Breast epithelium (tissue), 4 donors: ENCODE measurements at places on chromosomes 3 and 15. TPM values are rescaled to one million over a fixed set of nuclear protein-coding genes. Genes with fewer than 3 reads are reported as not detected.

DNA sequence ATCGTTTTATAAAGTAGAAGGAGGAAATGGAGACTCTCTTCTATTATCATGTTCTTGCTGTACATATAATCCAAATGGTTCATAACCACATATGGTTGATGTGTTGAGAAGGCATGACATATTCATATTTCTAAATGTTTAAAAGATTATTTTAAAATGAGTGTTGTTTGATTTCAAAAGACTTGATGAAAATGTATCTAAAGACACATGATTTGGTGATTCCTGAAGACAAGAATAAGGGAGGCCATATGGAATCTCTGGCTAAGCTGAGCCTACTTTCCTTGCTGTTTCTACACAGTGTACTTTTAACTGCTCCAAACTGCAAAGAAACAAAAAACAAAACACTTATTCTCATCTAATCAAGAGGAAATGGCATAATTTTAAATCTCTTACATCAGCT lies 23.0 kb upstream of the GYG1 start:
- H3K4me1 ChIP-seq = no peaks in the 10 kb centered on the region
- no peak overlapping the region for H3K27ac ChIP-seq
- no peaks in the 10 kb centered on the region for H3K36me3 ChIP-seq

DNA sequence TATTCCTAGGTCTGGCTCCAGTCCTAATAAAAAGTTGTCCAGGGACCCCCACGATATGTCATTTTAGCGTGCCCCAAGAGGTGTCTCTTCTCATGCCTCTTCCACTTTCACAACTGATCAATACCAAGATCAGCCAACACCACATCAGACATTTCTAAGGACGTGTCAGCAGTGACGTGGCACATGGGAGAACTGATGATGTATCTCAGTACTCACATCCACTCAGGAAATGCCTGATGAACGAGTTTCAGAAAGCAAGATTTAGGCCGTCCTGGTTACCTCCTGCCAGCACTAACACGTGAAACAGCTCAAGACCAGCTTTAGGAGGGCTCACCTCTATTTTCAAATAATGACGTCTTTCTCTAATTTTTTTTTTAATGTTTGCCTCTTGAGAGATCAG lies 19.6 kb downstream of the VGLL4 start:
- H3K27ac ChIP-seq = peak overlapping the region; percentile 33
- no peaks in the 10 kb centered on the region for H3K4me1 ChIP-seq
- H3K4me3 ChIP-seq = no peak overlapping the region
- DNase-seq = no peak
- no peaks in the 10 kb centered on the region for H3K27me3 ChIP-seq

GRCh38 chr3:146156095-146156494 lies 4.9 kb downstream of the PLOD2 start:
- H3K27me3 ChIP-seq = no peaks in the 10 kb centered on the region
- H3K36me3 ChIP-seq = no peaks in the 10 kb centered on the region
- peak overlapping the region; percentile 65 for H3K27ac ChIP-seq
- H3K4me1 ChIP-seq = peaks cover 12% of the 10 kb centered on the region
- no peak for DNase-seq
- no peak overlapping the region for H3K4me3 ChIP-seq

DNA sequence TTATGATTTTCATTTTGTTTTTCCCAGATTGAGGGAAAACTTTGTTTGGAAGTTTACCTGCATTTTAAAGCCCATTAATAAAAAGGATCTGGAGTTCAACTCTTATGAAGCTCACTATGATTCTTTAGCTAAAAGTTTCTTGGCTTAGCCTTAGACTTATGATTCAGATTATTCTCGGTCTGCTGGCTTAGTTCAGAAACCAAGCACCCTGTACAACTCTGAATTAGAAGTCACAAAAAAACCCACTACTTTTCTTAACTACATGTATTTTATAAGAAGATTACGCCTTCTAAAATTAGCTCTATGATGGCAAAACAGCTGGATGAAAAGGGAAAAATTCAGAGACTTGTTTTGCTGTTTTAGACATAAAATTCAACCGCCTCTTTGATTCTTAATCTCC lies 14.3 kb upstream of the DENND4A start:
- no peak overlapping the region for H3K27ac ChIP-seq
- no peaks in the 10 kb centered on the region for H3K4me1 ChIP-seq
- no peak overlapping the region for H3K4me3 ChIP-seq
- H3K36me3 ChIP-seq = no peaks in the 10 kb centered on the region
- DNase-seq = no peak

The CLRN1 gene
- not detected for total RNA-seq

DNA sequence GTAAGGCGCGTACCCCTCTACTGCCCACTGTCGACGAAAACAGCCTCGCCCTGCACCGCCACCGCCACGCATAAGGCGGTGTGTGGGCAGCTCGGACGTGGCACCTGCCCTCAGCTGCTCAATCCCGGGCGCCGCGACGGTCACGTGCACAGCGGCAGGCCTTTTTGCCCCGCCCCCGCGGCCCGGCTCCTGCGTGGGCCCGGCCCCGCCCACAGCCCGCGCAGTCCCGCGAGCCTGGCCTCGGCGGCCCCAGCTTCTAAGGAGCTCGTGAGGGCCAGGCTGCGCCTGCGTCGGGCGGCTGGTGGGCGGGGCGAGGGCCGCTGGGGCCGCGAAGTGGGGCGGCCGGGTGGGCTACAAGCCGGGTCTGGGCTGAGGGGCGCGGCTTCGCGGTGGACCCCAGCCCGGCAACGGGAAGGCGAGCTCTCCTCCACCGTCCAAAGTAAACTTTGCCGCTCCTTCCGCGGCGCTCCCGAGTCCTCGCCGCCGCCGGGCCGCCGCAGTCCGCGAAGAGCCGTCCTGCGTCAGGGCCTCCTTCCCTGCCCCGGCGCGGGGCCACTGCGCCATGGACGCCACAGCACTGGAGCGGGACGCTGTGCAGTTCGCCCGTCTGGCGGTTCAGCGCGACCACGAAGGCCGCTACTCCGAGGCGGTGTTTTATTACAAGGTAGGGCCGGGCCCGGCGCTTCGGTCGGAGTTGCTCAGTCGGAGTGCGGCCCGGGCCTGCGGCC lies at the start of gene CAPN7:
TSS of gene CAPN7 (plus strand) at position 313 of the 728 bp plus-strand sequence. CDS start at position 563, 250 bp downstream.
- H3K4me1 ChIP-seq = peaks cover 8% of the 10 kb centered on the region
- no peaks in the 10 kb centered on the region for H3K27me3 ChIP-seq
- DNase-seq = peak; percentile 94
- peak within 1 kb of the TSS; percentile 73 for H3K4me3 ChIP-seq
- H3K27ac ChIP-seq = peak within 1 kb of the TSS; percentile 95
- H3K36me3 ChIP-seq = no peaks in the 10 kb centered on the region

GRCh38 chr3:46030626-46031025 lies 3.3 kb upstream of the XCR1 start:
- H3K36me3 ChIP-seq = no peaks in the 10 kb centered on the region
- H3K27ac ChIP-seq = no peak overlapping the region

DNA sequence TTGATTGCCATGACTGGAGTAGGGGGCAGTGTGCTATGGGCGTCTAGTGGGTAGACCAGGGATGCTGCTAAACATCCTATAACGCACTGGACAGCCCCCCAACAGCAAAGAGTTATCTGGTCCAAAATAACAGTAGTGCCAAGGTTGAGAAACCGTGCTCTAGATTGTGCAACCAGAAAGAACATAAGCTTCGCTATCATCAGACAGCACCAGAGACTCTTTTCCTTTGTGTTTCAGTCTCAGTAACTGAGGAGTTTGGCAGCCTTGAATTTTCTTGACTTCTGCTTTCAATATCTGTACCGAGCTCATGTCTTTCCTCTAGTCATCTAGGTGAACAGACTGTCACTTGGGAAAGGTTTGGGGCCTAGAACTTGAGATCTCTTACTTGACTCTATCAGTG lies 8.8 kb downstream of the ARID3B start:
- no peaks in the 10 kb centered on the region for H3K27me3 ChIP-seq
- H3K27ac ChIP-seq = no peak overlapping the region
- peaks cover 7% of the 10 kb centered on the region for H3K4me1 ChIP-seq
- no peak overlapping the region for H3K4me3 ChIP-seq

DNA sequence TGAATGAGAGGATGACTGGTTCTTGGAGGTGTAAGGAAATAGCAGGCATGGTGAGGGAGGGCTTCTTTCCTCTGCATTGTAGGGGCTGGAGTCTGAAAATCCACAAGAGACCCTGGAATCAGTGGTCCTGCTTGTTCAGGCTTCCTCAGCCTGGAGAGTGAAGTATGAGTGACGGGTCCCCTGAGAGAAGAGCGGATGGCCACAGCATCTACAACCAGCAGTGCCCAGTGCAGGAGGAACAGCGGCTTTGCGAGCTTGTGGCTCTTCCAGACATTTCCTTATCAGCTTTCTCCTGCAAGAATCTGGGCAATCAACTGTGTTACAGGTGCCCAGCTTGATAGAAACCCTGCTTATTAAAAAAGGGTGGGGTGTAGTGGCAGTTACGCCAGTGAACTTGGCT lies 97.0 kb upstream of the HES1 start:
- no peaks in the 10 kb centered on the region for H3K27me3 ChIP-seq
- no peaks in the 10 kb centered on the region for H3K36me3 ChIP-seq
- no peak overlapping the region for H3K27ac ChIP-seq
- H3K4me1 ChIP-seq = no peaks in the 10 kb centered on the region

DNA sequence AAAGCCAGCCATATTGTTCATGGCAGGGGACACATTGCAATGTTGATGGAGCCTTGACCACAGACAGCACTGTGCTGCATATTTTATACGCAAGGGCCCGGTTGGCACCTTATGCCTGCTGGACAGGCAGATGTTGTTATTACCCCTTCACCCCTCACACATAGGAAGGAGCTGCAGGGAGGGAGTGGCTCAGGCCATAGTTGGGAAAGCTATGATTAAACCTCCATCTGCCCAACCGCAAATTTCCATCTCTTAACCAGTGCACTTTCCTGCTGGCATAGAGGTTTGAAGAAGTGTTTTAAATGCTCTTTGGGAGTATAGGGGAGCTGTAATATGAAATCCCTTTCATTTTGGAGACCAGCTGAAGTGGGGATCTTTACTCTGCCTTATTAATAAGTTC lies 224.7 kb downstream of the CACNA2D3 start:
- no peak overlapping the region for H3K4me3 ChIP-seq
- H3K36me3 ChIP-seq = no peaks in the 10 kb centered on the region

The SLC7A14 gene
- total RNA-seq = not detected

GRCh38 chr3:138199851-138200250 lies 12.8 kb downstream of the ARMC8 start:
- DNase-seq = no peak
- no peaks in the 10 kb centered on the region for H3K27me3 ChIP-seq
- no peaks in the 10 kb centered on the region for H3K36me3 ChIP-seq
- no peaks in the 10 kb centered on the region for H3K4me1 ChIP-seq
- no peak overlapping the region for H3K27ac ChIP-seq
- no peak overlapping the region for H3K4me3 ChIP-seq

The GABRR3 gene
- total RNA-seq = not detected

DNA sequence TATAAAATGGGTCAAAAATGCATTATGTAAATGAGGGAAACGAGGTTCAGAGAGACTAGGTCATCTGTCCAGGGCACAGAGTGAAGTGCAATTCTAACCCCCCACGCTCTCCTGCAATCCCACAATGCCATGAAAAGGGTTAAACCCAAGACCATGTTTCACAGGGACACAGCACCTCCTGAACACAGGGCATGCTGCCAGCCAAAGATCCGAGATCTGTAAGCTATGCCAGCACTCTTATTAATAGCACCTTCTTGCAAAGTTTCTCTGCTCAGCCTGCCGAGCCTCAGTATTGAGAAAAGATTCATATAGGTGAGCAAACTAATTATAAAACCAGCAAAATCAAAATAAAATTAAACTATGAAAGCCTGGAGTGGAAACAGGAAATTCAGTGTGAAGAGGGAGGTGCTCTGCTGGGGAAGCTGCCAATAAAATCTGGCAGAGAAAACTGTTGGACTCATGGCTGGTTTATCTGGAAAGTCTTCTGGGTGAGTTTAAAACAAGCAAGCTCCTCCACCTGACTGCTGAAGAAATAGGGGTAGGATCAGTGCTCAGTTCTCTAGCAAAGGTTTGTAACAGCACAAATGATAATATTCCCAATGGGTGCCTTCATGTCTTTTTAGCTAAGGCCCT lies 50.3 kb downstream of the LRIG1 start:
- peak overlapping the region; percentile 80 for H3K27ac ChIP-seq
- DNase-seq = no peak
- peak overlapping the region; percentile 35 for H3K4me3 ChIP-seq

GRCh38 chr3:138437281-138437680 lies 2.9 kb downstream of the ESYT3 start:
- H3K27me3 ChIP-seq = no peaks in the 10 kb centered on the region
- H3K4me3 ChIP-seq = no peak overlapping the region
- no peak overlapping the region for H3K27ac ChIP-seq
- no peak for DNase-seq
- H3K36me3 ChIP-seq = no peaks in the 10 kb centered on the region

GRCh38 chr3:195818301-195818700 lies 6.6 kb upstream of the MUC4 start:
- no peaks in the 10 kb centered on the region for H3K27me3 ChIP-seq
- H3K4me1 ChIP-seq = no peaks in the 10 kb centered on the region
- DNase-seq = peak; percentile 40
- no peak overlapping the region for H3K4me3 ChIP-seq
- H3K36me3 ChIP-seq = no peaks in the 10 kb centered on the region

The SNURF gene
- total RNA-seq = 12.1 TPM

The STAC gene
- 5.6 TPM for total RNA-seq

The SOX14 gene
- total RNA-seq = not detected

DNA sequence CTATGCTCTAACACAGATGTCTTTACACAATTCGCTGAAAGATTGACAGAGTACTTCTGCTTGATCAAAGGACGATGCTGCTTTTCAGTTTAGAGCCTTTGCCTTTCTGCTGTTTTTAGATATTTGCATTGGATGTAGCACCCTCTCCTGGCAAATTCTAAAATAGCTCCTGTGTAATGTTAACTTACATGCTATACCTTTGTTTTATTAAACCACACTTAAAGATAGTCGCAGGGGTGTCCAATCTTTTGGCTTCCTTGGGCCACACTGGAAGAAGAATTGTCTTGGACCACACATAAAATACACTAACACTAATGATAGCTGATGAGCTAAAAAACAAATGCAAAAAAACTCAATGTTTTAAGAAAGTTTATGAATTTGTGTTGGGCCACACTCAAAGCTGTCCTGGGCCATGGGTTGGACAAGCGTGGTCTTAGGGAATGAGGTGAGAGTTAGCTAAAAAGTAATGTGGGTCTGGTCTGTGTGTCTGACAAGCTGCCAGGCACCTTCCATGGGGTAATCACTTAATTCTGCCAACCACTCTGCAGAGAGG lies 62.9 kb downstream of the ATG7 start:
- H3K27me3 ChIP-seq = no peaks in the 10 kb centered on the region
- no peak overlapping the region for H3K27ac ChIP-seq
- no peaks in the 10 kb centered on the region for H3K36me3 ChIP-seq
- no peaks in the 10 kb centered on the region for H3K4me1 ChIP-seq

The RTP4 gene
- 2.3 TPM for total RNA-seq

The ATP8B4 gene
- 9.5 TPM for total RNA-seq

- H3K4me1 ChIP-seq = no peaks in the 10 kb centered on the region
- no peak overlapping the region for H3K4me3 ChIP-seq
- H3K27ac ChIP-seq = no peak overlapping the region
- DNase-seq = no peak
- H3K27me3 ChIP-seq = no peaks in the 10 kb centered on the region
Measured at GRCh38 chr3:120193554-120193953, 91.5 kb downstream of the GPR156 start.

DNA sequence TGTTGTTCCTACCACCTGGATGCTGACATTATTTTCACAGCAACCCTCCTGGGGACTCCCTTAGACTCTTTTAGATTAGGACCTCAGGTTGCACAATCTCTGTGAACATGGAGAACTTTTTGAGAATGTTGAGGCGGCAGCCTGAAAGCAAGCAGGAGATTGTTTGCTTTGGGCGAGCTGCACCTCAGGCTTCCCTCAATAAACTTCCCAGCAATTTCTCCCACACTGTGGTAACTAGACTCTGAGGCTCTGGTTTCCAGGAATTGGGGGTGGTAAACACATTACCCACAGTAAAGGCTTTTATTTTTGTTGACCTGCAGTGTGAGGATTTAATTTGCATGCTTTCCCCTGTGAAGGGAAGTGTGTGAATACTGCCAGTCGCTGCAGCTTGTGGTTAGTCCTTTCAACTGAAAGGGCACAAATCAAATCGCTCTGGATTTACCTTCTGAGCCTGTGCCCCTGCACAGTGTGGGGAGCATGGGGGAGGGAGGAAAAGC lies 35.2 kb upstream of the SIAH2 start:
- no peak for DNase-seq
- H3K27me3 ChIP-seq = no peaks in the 10 kb centered on the region
